ENCODE measurements at places on chromosomes 12 and 14.

- no peak for DNase-seq
These were observed 74.3 kb downstream of the GALNT8 start for GRCh38 chr12:4794491-4794890.

GRCh38 chr12:116916714-116917114 lies 6.0 kb downstream of the FBXW8 start:
- peak; percentile 23 for DNase-seq

DNA sequence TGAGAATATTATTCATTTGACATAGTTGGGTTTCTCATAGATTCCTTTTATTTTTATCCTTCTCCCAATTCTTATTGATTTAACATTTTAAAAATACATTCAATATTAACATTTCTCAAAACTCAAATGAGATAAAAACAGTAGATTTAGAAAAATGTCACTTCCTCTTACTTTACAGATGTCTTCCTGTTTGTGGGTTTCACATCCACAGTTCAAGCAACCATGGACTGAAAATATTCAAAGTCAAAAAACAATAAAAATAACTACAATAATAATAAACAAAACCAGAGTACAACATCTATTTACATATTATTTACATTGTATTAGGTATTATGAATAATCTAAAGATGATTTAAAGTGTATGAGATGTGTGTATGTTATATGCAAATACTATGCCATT lies 111.3 kb upstream of the SLC16A7 start:
- DNase-seq, result no peak

DNA sequence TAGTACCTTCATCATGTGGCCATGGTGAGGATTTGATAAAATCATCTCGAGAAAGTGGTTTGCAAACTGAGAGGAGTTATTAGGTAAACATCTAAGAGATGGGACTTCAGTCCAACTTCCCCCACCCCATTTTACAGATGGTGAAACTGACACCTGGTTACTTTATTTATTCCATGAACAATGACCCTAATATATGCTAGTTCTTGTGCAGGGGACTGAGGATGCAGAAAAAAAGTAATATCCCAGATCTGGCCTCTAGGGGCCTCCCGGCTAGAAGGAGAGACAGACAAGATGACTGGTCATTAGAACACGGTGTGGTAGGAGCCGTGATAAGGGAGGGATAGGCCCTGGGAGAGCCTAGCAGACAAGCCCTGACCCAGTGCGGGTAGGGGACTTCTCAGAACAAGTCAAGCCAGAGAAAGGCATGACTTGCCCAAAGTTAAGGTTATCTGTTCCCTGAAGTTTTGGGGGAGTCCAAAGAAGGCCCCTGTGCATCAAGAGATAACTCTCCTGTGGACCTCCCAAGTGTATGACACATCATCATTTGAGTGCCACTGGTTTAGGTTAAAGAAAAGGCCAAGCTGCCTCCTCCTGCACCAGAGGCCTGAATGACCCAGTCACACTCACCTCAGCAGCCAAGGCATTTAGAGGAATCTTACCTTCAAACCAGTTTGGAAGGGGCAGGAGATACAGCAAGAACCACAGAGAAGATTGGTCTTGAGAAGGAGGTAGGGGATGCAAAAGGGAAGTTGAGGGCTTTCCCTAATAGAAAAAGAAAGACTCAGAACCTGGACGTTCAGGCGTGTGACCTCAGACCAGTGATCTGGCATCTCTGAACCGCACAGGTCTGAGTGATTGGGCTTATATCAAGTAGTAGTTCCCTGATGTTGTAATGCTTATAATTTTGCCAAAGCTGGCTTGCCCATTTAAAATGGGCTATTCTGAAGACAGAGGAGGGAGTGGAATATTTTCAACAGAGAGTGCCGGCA lies 1.6 kb downstream of the CMKLR1 start:
- no peak for DNase-seq

GRCh38 chr12:109244073-109244472 lies 65.0 kb downstream of the FOXN4 start:
- no peak for DNase-seq

GRCh38 chr14:100142073-100143040 lies 17.1 kb downstream of the DEGS2 start:
- no peak for DNase-seq

GRCh38 chr12:120079411-120080400 lies 36.8 kb downstream of the RAB35 start:
- DNase-seq, result no peak

- no peak for DNase-seq
These were observed 19.1 kb upstream of the SLC38A2 start for GRCh38 chr12:46391630-46392029.

- no peak for DNase-seq
These were observed 560.0 kb downstream of the SNAPC1 start for GRCh38 chr14:62322216-62322615.

GRCh38 chr12:101957252-101957959 lies 80.0 kb downstream of the DRAM1 start:
- DNase-seq, result no peak

DNA sequence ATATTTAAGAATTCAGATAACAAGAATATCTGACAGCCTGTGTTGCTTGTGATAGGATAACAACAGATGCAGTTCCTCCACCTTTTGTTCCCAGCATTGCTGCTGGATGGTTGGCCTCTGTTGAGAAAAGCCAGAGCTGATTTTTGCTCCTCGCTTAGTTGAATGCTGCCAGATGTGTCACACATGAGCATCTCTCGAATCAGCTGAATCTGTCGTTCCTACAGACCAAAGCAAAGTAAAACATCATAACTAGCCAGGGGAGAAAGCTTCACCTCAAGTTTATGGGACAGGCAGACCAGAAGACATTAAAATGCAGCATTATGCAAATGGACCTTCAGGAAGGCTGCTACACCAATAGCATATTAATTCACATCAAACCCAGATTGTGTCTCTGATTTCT lies 20.1 kb downstream of the RACGAP1 start:
- DNase-seq, result no peak

DNA sequence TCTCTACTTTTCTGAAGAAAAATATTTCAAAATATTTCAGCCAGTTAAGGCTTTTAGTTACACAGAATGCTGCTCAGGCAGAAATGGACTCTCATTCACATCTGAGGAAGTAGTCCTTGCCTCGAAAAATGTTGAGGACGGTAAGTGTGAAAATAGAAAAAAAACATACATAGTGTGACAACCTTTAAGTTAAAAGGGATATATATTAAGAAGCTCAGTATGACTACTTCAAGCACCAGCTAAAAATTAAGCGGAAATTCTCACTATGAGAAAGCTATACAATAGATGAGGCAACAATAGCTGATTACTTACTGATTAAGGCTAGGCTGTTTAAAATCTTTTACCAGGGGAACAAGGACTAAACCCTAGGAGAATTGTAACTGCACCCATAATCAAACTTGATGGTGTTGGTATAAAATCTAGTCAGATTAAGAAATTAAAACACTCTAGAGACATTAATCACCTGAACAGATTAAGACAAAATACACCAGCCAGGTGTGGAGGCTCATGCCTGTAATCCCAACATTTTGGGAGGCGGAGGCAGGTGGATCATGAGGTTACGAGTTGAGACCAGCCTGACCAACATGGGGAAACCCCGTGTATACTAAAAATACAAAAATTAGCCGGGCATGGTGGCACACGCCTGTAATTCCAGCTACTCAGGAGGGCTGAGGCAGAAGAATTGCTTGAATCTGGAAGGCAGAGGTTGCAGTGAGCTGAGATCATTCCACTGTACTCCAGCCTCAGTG lies 53.9 kb downstream of the HNRNPC start:
- no peak for DNase-seq

GRCh38 chr12:90836689-90837088 lies 118.3 kb downstream of the CCER1 start:
- DNase-seq, result no peak

- no peak for DNase-seq
These were observed 5.4 kb upstream of the YEATS4 start for GRCh38 chr12:69354172-69354555.

DNA sequence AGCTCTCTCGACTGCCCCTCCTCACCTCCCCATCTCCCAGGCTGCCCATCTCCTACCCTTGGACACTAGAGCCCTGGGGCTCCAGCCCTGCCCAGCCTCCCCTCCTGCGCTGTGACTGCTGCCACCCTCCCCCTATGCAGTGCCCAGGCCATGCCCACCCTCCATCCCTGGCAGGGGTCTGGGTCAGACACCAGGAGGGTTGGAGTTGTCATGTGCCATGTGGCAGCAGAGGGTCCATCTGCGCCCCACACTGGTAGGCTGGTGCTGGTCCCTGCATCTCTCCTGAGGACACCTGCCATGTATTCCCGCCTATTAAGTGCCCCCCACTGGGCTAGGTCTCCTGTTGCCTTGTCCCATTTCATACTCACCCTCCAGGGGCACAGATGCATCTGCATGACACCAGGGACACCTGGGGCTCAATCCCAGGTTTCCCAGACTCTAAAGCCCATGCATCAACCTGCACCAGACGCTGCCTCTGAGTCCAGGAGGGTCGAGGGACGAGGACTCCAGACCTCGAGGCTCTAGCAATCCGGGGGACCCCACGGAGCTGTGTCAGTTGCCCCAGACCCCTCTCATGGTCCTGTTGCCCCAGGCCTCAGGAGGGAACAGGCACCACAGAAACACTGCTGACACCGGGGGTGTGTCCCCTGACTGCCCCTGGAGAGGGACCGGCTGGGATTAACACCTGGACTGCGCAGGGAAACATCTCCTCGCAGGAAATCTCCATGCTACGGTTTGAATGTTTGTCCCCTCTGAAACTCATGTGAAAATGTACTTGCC lies 23.4 kb upstream of the SFSWAP start:
- DNase-seq, result no peak

GRCh38 chr12:74259199-74259598 lies 278.4 kb upstream of the ATXN7L3B start:
- DNase-seq, result no peak

- no peak for DNase-seq
These were observed 391.0 kb downstream of the ZFP36L1 start for GRCh38 chr14:68401855-68402254.
